Stomach (tissue), 19 donors: ENCODE measurements at places on chromosomes 4 and X. TPM values are rescaled to one million over a fixed set of nuclear protein-coding genes. Genes with fewer than 3 reads are reported as not detected.

- H3K4me3 ChIP-seq = no peak overlapping the region
- H3K36me3 ChIP-seq = no peaks in the 10 kb centered on the region
- no peak for DNase-seq
- H3K4me1 ChIP-seq = peaks cover 8% of the 10 kb centered on the region
Measured at GRCh38 chr4:70737006-70737405, 15.2 kb downstream of the RUFY3 start.

- no peaks in the 10 kb centered on the region for H3K36me3 ChIP-seq
- DNase-seq = no peak
- no peaks in the 10 kb centered on the region for H3K4me1 ChIP-seq
- H3K27me3 ChIP-seq = no peaks in the 10 kb centered on the region
- H3K27ac ChIP-seq = no peak overlapping the region
- no peak overlapping the region for H3K4me3 ChIP-seq
Measured at GRCh38 chr4:70518716-70519115, 347 bp downstream of the AMTN start.

DNA sequence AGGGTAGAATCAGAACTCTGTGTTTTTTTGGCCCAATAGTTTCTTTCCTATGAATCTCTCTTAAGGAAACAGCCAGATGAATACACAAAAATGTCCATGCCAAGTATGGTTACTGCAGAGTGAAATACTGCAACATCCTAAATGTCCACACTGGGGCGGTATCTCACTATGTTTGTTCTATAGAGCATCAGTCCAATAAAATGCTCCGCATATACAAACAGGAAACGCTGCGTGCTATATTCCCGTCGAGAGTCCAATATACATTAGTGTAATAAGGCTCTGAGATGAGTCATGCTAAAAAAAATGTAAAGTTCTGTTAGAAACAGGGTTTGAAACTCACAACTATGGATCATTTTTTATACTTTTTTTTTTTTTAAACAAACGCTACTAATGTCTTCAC is 72.9 kb upstream of the ENOX2 start:
- H3K27ac ChIP-seq = no peak overlapping the region
- peaks cover 12% of the 10 kb centered on the region for H3K27me3 ChIP-seq
- H3K36me3 ChIP-seq = no peaks in the 10 kb centered on the region
- H3K4me3 ChIP-seq = no peak overlapping the region

- peak within 1 kb of the TSS; percentile 76 for H3K27ac ChIP-seq
- peak; percentile 70 for DNase-seq
- peak within 1 kb of the TSS; percentile 68 for H3K4me3 ChIP-seq
- H3K36me3 ChIP-seq = no peaks in the 10 kb centered on the region
Measured at GRCh38 chrX:133415276-133416105, at the start of gene GPC4. Gene GPC4 (minus strand): TSS chrX:133415489. CDS start chrX:133414965, 524 bp downstream.

- DNase-seq = no peak
- H3K4me3 ChIP-seq = no peak overlapping the region
- no peak overlapping the region for H3K27ac ChIP-seq
- H3K4me1 ChIP-seq = no peaks in the 10 kb centered on the region
- no peaks in the 10 kb centered on the region for H3K27me3 ChIP-seq
Measured at GRCh38 chrX:12868747-12869146, 1.9 kb downstream of the TLR7 start.

Gene ASB12
- not detected for total RNA-seq

Gene TFDP3
- not detected for total RNA-seq
